BE2C (cell line): ENCODE measurements at places on chromosomes 1 and 21.

DNA sequence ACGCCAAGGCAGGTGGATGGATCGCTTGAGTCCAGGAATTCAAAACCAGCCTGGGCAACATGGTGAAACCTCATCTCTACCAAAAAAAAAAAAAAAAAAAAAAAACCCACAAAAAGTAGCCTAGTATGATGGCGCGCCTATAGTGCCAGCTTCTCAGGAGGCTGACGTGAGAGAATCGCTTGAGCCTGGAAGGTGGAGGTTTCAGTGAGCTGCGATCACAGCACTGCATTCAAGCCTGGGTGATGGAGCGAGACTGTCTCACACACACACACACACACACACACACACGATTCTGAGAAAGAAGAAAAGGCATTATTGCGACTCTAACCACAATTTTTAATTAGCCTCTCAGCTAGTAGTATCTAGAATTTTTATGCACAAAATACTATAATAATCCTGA lies 86.5 kb downstream of the RASAL2 start:
- no peak for DNase-seq

DNA sequence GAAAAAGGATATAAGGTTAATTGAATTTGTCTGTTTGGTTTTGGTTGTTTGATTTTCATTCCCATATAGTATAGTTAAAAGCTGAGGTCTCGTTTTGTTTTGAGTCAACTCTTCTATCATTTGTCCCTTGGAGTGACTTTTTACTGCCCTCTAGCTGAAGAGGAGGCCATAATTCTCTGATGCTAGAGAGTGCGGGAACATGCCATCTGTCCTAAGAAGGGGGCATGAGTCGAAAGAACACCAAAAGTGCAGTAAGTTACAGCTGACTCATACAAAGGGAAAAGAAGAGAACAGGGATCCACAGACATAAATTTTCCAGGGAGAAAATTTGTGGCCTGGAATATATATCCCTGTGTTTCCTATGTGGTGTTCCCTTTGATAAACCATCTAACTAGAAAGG lies 4.1 kb downstream of the KRTAP21-3 start:
- DNase-seq = no peak

DNA sequence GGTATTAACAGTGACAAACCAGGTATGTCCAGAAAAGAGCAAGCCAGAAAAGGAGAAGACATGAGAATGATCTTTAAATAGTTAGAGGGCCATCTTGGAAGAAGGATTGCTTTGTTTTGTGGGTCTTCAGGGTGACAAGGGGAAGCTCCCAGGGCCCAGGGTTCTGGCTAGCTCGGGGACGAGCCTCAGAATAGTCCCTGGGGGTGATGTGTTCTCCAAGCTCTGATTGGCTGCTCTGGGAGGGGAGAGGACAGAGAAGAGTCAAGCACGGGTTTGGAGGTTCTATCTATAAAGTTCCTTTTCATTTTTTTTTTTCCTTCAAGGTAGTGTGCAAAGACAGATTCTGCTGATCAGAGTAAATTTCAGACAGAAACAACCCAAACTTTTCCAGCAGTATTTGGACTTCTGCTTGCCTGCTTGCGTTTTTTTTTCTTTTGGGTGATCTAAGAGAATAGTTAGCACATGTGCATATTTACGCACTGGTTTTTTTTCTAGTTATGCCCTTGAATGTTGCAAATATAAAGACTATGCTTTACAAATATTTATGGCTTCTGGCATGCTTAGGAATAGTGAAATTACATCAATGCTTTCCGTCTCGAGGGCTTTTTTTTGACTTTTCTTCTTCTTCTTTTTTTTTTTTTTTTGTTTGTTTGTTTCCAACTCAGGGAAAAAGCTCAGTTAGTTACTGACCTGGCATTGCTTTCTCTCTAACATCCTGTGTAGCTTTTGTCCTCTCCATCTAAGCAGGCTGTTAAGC lies 59.7 kb downstream of the ROR1 start:
- DNase-seq = no peak

GRCh38 chr1:109470245-109470644 lies 3.9 kb downstream of the SYPL2 start:
- DNase-seq = no peak

GRCh38 chr1:45117766-45118165 lies 88.6 kb downstream of the ZSWIM5 start:
- DNase-seq = no peak

DNA sequence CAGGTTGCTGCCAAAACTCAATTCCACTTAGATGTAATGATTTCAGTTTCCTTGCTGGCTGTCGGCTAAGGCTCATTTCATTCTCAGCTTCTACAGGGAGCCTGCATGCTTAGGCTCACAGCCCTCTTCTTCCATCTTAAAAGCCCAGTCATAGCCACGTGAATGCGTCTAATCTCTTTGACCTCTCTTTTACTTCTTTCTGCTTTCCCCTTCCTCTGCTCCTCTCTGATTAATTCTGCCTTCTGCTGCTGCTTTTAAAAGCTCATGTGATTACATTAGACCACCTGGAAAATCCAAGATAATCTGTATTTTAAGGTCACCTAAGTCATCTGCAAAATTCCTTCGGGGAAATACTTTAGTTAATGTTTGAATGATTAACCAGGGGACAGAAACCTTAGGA lies 812.8 kb upstream of the BRINP3 start:
- no peak for DNase-seq

DNA sequence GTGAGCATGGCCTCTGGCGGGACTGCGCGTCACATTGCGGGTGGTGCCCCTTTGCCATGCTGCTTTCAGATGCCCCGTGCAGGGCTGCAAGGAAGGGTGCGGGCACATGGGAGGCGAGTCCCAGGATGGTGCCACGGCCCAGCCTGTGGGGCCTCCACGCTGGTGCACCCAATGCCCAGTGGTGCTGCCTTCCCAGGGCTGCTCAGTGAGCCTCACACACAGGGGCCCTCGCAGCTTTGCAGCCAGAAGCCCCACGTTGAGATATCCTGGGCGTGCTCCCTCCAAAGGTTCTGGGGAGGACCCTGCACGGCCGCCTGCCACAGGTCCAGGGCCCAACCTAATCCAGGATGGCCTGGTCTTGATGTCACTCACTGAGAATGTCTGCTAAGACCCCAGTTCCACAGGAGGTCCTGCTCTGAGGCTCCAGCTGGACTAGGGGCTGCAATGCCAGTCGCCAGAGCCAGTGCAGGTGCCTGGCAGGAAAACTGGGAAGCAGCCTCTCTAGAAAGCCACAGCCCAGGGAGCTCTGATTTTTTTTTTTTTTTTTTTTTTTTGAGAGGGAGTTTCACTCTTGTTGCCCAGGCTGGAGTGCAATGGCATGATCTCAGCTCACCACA lies 34.1 kb upstream of the PRSS38 start:
- DNase-seq = no peak

DNA sequence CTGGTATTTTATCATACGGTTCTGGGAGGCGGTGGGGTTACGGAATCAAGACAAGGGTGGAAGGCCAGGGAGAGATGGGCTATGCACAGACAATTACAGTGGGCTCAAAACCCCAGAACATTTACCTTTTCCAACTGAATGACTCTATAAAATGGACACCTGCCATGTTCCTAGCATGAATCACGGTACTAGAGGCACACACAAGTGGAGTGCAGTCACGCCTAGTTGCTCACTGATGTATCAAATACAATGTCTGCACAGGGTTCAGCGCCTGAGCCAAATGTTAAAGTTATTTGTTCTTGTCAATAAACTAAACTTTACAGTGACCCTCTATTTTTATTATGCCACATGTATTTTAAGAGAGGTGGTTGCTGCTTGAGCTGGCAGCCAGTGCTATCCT lies 121.4 kb downstream of the ATG4C start:
- no peak for DNase-seq

GRCh38 chr21:41349619-41350390 lies 12.0 kb upstream of the MX2 start:
- no peak for DNase-seq

GRCh38 chr21:44365967-44366585 lies 12.7 kb downstream of the TRPM2 start:
- no peak for DNase-seq

GRCh38 chr1:56434025-56434424 lies 145.3 kb downstream of the PLPP3 start:
- DNase-seq = no peak

DNA sequence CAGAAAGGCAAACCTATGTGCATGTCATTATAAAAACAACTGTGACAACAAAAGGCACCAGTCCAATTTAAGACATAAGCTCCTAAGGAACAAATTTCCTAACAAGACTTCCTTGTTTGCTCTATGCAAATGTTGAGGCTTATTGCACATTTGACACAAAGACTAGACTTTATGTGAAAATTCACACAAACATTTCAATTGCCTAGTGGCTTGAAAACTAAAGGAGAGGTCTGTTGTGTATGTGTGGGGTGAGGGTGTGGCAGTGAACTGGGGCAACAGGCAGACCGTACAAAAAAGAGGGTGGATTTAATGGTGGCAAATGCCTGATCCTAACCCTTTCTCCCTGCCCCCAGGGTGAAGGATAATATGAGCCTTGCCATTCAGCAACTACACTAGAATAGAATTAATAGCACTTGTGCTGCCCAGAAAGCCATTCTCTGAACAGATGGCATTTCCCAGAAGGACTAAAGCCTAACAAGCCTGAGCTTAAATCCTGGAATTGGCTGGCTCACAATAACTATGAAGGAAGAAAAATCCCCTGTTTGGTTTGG lies 73.9 kb downstream of the GLUL start:
- no peak for DNase-seq

DNA sequence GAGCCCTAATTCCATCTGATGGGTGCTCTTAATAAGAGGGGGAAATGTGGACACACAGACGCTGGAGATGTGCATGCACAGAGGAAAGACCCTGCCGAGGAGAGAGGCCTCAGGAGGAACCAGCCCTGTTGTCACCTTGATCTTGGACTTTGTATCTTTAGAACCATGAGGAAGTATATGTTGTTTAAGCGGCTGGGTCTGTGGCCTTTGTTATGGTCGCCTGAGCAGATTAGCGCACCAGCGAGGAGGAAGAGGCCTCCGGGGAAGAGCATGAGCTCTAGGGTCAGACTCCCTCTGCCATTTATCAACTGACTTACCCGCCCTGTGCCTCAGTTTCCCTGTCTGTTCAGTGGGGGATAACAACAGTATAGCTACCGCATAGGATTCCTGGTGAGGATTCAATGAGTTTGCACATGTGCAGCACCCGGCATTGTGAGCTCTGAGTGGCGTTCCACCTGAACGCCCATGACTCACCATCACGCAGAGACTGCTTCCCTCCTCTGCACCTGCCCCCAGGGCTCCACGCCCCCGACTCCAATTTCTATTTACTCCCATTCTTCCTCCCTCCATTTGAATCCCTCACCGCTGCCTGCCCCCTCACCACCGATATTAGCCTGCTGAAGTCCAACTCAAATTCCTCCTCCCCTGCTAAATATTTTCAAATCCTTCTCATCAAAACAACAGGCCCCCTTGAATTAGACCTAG lies 67.2 kb downstream of the ATP5PO start:
- DNase-seq = peak; percentile 84

DNA sequence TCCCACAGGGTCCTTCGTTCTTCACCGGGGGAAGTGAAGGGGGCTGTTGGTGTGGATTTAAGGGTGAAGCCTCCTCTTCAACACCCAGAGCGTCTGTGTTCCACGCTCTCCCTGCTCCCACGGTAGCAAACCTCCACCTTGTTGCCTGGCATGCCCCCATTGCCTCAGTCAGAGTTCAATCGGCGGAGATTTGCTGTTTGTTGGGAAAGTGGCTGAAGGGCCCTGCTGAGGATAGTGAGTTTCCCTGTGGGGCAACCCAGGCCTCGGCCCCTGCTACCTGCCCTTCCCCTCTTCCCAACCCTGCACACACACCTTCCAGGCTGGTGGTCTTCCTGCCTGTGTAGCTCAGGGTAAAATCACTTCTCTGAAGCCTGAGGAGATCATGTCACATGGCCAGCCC lies 60.5 kb downstream of the TOR1AIP2 start:
- no peak for DNase-seq

DNA sequence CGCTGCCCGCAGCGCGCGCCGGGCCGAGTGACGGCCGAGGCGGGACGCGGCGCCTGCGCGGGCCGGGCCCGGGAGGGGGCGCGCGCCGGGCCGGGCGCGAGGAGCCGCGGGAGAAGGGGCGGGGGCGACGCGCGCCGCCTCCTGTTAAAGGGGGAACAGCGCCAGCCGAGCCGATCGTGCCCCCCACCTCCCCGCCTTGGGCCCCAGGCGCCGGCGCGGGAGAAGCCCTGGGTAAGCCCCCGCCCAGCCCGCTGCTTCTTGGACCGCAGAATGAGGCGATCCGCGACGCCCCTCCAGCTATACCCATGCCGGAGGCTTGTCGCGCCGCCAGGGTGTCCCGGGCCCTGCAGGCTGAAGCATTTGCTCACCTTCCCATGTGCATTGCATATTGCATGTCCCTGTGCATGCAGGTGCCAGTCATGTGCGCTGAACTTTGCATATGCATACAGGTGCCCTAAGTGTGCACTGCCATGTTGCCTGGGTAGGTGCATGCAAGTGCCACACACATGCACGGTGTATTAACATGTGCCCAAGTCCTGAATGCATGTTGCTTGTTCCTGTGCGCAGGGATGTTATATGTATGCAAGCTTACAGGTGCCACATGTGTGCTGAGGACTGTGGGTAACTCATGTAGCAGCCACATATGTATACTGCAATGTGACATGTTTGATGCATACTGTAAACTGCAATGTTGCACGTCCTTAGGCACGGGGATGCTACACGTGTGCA lies at the start of gene ADGRB2:
ADGRB2 (minus strand) TSS at position 29 of the 729 bp plus-strand sequence. CDS start 7,119 bp downstream, outside the sequence.
- DNase-seq = peak; percentile 49

GRCh38 chr1:230347896-230348295 lies 78.2 kb downstream of the PGBD5 start:
- no peak for DNase-seq

- DNase-seq = peak; percentile 70
Measured at GRCh38 chr1:207004931-207005830, 27.4 kb downstream of the C1orf116 start.

GRCh38 chr1:54980046-54980527 lies 341 bp upstream of the TMEM61 start:
- no peak for DNase-seq

DNA sequence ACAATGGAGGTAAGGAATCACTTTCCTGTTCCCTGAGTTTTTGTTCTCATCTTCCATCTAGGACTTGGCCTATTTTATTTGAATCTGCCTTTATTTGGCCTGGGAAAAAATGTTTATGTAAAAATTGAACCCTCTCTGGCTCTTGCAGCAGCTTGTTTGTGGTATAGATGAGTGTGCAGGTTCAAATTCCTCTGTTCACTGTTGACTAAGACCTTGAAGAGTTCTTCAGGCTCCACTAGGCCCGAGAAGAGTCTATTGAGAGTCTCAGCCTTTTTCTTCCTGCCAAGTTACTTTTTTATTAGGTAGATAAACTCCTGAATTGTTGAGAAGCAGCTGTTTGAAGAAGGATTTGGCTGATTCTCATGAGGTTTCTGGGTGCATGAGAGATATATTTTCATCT lies 248.8 kb upstream of the ADGRL2 start:
- DNase-seq = no peak

- no peak for DNase-seq
Measured at GRCh38 chr1:168085401-168085872, 51.3 kb downstream of the GPR161 start.

DNA sequence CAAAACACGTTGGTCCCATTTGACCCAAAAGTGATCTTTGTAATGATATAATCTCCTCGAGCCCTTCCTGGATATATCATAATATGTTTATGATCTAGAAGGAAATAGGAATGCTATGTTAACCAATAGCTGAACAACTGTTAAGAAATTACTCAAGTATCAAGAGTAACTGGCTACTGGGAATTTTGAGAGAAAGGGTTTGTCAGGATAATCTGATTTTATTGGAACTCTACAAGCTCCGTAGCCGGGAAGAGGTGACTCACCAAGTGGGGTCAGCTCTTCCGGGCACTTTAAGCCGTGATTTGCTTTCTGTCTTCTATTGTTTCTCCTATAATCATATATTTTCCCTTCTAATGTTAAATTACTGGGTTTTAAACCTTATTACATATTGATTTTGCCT lies 250.5 kb upstream of the POGK start:
- no peak for DNase-seq

- DNase-seq = no peak
Measured at GRCh38 chr1:196896355-196896754, 8.5 kb downstream of the CFHR4 start.
